Activated T-helper 1 cell treated with anti-CD3 and anti-CD28 coated beads, Interleukin-2, amount 50 U/mL, for 16 hours (primary cell): ENCODE measurements at places on chromosomes 2 and 18.

DNA sequence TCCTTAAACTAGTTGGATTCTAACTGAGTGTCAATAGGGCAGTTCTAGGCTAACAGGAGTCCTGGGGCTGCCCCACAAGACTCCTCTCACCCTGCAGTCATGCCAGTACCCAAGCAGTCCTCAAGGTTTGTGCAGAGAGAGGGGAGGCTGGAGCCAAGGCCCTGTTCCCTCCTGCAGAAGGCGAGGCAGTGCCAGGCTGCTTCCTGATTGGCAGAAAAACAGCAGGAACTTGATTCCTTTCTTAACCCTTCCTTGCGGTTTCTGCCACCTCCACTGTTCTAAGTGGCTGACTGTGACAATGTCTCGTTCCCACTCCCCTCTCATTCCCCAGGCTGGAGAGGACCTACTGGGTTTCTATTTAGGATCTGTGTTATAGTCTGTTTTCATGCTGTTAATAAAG lies 75.3 kb downstream of the LPIN1 start:
- DNase-seq = no peak

DNA sequence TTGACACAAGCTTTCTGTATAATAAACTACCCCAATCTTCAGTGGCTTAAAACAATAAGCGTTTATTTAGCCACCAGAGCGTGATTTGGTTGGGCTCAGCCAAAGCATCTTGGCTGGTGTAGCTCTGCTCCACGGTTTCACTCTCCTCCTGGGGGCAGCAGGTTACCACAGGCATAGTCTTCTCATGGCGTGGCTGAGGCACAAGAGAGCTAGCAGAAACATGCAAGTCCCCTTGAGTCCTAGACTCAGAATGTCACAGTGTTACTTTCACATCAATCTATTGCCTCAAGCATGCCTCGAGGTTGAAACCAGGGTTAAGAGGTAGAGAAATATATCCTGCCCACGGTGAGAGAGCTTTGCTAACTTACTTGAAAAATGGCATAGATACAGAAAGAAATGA lies 19.9 kb upstream of the SLC9A2 start:
- DNase-seq = no peak

DNA sequence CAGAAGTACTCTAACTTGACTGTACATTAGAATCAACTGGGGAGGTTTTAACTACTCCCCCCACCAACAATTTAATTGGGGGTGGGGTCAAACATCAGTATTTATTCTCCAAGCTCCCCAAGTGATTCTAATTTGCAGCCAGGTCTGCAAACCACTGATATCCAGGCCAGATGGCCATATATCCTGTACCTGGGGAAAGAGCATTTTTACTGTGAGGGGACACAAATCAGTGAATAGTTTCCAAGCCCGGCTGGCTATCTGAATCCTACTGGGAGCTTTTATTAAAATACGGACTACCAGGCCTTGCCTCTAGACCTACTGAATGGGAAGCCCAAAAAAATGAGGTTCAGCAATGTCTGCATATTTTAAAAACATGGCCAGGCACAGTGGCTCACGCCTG lies 88.5 kb downstream of the TCF4 start:
- no peak for DNase-seq

- DNase-seq = no peak
Observed at GRCh38 chr18:43786893-43787292, 509.6 kb upstream of the SYT4 start.

DNA sequence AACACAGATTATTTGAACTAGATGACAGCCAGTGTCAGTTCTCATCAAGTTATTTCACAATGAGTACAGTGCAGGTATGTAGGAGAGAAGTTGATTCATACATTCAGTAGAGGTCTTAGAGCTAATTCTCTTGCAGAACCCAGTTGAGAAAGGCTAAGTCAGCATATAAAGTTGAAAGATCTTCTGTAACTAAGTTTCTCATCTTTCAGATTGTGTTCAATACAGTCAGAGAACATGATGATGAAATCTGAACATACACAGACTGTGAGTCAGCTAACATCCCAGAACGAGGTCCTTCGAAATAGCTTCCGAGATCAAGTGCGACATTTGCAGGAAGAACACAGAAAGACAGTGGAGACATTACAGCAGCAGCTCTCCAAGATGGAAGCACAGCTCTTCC lies 41.9 kb upstream of the LIMS1 start:
- DNase-seq = no peak

GRCh38 chr18:46415532-46416252 lies 241.3 kb downstream of the LOXHD1 start:
- no peak for DNase-seq

- DNase-seq = no peak
Observed at GRCh38 chr2:61959381-61960293, 54.2 kb downstream of the COMMD1 start.

GRCh38 chr2:235595422-235596010 lies 101.7 kb downstream of the AGAP1 start:
- DNase-seq = no peak

GRCh38 chr18:72726201-72726600 lies 141.6 kb downstream of the NETO1 start:
- no peak for DNase-seq

GRCh38 chr2:233422649-233423551 lies 68.6 kb downstream of the DGKD start:
- DNase-seq = no peak

GRCh38 chr2:142307616-142308115 lies 176.8 kb upstream of the LRP1B start:
- no peak for DNase-seq

DNA sequence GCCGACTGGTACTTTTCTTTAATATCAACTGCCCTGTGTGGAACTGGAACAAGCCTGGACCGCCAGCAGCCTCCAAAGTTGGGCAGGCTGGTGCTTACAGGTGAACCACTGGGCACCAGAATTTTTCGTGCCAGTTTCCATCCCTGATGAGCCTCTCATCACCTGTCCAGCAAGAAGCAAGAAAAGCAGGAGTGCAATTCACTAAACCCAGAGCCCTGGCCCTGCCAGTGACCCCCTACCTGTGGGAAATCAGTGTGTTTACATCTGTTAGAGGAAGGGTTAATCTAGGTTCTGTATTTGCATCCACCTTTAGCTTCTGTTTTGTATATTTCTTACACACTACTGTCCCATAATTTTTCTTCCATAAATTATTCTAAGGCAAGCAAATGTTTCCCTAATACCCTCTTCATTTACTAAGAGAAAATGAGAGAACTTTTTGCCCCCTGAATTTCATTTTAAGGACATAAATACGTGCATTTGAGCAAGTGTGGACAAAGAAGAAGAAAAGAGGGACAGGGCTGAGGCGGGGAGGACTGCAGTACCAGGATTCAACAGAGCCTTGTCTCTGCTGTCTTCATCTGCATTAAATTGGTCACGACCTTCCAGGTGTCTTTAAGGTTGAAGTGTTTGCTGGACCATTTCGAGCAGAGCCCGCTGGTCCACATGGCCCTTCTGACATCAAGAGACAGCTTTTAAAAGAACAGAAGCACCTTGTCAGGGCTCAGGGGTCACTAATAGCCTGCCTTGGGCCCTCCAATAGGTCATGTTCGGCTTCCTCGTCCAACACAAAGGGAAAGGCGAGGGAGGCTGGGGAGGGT lies 763.1 kb downstream of the BCL11A start:
- DNase-seq = no peak

DNA sequence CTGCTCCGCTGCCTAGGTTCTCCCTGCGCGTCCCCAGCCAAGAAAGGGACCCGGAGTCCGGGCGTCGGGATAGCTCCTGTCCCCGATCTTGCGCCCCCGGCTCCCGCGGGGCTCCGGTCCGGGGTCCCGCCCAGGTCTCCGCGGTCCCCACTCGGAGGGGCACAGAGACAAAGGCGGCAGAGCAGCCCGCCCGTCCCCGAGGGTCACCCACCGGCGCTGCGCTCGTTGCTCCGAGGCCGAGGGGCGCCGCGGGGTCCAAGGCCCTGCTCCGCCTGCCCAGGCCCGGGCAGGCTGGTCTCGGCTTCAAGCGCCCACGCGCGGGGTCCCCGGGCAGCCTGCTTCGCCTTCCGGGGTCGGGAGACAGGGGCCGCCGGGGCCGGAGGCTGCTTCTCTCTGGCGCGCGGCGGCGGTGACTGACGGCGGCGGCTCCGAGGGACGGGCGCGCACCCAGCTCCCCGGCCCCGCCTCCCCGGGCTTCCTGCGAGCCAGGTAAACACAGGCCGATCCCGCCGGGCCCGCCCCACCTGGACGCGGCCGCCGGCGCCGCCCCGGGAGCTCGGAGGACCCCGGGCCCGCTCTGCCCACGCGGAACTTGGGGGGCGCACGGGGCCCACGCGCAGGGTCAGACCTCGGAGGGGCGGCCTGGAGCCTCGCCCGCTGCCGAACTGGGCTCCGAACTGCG lies at the start of gene MBP:
Gene MBP (minus strand): TSS at position 415 of the 682 bp plus-strand sequence. CDS start 27,522 bp downstream, outside the sequence.
- peak; percentile 58 for DNase-seq
